ENCODE measurements at places on chromosomes 4 and X.

- no peak for DNase-seq
Observed at GRCh38 chrX:138856881-138857604, 145.5 kb upstream of the FGF13 start.

DNA sequence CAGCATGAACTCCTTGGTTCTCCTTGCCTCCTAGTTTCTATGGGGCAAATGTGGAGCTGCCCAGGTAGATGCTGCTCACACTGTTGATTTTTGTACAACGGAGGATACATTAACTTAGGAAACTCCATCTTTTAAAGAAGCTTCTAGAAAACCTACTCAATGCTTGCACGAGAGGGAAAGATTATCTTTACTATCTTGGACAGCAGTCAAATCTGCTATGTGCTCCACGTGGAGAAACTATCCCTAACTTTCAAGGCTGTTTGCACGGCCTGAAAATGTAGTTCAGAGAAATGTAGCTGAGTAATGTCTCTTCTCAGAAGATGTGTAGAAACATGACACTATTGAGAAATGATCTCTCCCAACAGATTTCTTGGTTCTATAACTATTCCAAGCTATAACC is 1530.9 kb upstream of the PABPC4L start:
- DNase-seq, result no peak

DNA sequence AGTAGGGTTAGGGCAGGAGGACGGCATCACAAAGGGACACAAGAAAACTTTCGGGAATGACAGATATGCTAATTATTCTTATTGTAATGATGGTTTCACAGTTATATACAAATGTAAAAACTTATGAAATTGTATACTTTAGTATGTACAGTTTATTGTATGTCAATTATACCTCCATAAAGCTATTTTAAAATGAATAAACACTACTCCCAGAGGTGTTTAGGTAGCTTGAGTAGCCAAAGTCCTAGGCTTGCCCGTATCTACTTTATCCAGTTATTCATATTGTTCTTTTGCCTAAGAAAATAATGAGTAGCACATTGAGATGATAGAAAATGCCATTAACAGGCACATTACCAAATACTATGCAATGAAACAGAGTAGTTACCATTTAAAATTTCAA is 43.0 kb downstream of the RPS6KA6 start:
- DNase-seq, result no peak

DNA sequence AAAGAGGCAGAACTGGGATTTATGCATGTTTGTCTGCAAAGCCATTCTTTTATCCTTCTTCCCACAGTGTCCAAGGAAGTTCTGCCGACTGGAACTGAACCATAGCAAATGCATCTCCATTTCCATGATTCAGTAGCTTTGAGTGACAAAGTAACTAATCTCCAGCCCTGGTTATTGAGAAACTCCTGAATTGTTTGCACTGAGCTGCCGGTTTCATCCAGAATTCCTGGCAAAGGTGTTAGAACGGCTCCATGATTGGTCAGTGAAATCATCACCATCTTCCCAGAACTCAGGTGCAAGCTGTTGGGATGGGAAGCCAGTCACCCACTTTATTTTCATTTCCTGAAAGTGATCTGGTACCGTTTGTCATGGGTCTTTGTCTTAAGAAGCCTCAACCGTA is 47.0 kb upstream of the SLC34A2 start:
- DNase-seq, result no peak

DNA sequence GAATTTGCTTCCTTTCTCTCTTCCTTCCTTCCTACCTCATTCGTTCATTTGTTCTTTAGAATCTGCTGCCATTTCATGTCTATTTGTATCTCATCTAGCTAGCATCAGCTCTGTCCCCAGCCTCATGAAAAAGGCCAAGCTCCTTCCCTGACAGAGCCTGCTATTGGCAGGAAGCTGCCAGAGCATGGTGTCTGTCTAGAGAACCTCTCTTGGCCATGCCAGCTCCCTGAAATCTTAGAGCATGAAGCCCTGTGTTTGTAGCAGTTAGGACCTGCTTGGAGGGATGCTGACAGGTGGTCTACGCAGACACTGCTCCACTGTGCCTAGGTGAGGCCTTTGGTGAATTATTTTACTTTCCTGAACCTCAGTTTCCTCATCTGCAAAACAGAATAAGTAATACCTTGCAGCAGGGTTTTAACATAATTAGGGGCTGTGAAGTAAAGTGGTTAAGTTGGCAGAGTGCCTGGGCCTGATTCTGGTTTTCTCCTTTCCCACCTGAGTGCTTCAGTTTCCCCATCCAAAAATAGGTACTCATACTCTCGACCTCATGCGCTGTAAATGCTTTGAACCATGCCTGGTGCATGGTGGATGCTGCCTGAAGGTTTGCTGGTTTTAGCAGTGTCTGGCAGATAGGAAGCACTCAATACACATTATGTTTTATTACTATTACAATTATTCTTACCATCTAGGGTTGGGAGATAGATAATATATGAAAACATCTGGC is 4.7 kb downstream of the PTTG2 start:
- no peak for DNase-seq

- no peak for DNase-seq
Observed at GRCh38 chrX:30170900-30171299, 44.5 kb upstream of the MAGEB2 start.

DNA sequence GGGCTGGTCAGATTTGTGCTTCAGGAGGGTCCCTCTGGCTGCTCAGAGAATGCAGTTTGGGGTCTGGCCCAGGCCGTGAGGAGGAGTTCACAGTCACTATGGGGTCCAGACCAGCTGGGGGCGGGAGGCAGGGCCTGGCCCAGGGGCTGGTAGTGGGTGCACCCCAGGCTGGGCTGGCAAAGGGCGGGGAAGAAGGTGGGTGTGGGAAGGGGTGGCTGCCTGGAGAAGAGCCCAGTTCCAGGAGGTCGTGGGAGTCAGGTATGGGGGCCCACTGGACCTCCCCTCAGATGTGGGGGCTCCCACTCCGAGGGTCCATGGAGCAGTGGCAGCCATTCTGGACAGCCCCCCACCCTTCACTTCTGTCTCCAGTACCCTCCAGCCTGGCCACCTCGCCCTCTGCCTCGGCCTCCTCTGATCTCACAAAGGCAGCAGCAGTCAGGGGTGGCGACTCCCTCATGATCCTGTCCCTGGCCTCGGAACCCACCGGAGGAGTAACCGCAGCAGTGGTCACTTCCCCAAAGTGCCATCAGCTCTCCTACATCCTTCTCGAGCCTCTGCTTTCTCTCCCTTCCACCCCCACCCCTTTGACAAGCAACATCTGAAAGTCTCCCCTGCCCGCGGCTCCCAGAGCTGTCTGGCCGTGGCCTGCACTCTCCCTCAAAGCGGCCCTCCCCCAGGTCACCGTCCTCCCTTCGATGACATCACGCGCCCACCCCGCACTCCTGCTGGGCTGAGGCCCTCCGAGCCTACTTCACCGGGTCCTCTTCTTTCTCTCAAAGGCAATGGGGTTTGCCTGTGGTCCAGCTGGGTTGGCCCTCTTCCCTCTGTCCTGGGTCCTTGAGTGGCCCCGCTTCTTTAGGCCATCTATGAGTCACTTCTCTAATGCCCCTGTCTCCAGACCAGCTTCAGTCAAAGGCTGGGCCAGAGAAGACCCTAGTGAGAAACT is 1.7 kb upstream of the SLC6A8 start:
- no peak for DNase-seq

GRCh38 chr4:73902038-73902637 is 32.9 kb downstream of the CXCL1 start:
- DNase-seq, result no peak

- no peak for DNase-seq
Observed at GRCh38 chrX:136046295-136047015, 61.2 kb downstream of the SLC9A6 start.

DNA sequence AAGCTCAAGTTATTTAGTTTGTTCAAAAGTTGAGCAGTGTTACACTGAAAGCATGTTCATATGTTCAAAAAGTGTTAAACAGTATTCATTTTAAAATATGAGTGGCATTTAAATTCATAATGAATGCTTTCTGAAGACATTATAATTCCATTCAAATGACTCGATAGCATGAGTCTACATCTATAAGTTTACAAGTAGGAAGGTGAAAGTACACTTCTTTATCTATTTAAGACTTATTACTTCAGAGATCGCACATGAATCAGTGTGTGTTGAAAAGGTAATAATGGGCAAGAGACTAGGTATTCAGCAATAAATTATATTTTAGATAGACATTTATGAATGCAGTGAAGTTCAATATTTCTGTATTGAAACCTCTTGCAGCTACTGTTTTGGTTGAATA is 456.1 kb downstream of the GRXCR1 start:
- DNase-seq, result no peak

GRCh38 chr4:41460641-41461040 is 77.3 kb upstream of the LIMCH1 start:
- DNase-seq, result no peak

DNA sequence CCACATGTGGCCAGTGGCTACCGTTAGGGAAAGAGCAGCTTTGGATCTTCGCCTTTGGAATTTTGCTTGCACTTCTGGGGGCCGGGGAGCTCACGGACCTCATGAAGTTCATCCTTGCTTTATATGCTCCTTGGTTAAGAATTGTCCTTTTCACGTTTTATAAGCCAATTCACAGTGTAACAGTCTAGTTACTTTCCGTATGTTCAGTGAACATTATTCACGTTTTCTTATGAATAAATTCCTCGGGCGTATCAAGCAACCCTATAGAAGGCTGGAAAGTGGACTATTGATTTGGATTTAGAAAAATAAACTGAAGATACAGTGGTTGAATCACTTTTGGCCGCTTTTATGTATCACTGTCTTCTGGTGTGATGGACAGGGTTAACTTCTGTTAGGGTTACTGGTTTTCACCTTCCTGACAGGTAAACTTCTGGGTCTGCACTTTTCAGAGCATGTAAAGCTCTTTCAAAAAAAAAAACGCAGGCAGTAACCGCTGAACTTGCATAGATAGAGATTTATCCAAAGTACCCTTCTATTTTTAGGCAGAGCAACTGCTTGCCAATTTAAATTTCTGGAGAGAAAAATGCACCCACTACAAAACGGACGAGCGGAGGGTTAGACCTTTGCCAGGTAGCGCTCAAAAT is 569 bp upstream of the PDLIM5 start:
- DNase-seq, result no peak

GRCh38 chr4:4599481-4600275 is 57.8 kb upstream of the STX18 start:
- DNase-seq, result no peak

DNA sequence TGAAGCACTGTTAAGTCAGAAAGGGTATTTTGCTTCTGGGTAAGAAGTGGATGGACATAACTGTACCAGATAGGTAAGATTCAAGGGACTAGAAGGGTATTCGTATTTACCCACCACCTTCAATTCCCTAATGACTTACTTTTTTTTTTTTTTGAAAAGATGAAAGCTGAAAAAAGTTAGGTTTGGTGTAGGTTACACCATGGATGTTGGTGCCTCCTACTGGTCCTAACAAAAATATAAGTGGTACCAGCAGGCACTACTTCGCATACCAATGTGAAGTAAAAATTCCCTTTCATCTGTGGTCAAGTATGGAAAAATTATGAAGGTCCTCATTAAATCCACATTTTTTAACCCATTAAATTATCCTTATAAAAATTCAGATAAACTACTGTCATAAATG is 7.2 kb downstream of the ANKRD17 start:
- no peak for DNase-seq

DNA sequence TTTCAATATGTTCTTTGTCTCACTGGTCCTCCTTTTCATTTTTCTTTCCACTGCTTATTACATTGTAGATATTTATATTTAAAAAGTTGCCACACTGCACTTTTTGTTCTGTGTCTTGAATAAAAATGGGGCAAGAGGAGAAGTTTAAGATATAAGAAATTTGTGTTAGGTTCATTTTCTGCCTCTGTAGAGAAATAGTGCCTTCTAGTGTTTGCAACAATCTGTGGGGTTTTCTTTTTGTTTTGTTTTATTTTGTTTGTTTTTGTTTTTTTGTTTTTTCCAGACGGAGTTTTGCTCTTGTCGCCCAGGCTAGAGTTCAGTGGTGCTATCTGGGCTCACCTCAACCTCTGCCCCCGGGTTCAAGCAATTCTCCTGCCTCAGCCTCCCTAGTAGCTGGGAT is 20.1 kb upstream of the SMIM14 start:
- no peak for DNase-seq

DNA sequence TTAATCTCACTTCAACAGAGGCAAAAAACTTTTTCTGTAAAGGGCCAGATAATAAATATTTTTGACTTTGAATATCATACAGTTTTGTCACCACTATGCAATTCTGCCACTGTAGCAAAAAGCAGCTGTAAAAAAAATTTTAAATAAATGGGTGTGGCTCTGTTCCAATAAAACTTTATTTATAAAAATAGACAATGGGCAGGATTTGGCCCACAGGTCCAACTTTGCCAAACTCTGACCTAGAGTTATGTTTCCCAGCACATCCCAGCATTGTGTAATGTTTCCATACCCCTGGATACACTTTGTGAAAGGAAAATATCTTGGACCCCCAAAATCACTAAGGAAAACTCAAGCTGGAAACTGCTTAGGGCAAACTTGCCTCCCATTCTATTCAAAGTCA is 94.9 kb upstream of the USP38 start:
- no peak for DNase-seq

DNA sequence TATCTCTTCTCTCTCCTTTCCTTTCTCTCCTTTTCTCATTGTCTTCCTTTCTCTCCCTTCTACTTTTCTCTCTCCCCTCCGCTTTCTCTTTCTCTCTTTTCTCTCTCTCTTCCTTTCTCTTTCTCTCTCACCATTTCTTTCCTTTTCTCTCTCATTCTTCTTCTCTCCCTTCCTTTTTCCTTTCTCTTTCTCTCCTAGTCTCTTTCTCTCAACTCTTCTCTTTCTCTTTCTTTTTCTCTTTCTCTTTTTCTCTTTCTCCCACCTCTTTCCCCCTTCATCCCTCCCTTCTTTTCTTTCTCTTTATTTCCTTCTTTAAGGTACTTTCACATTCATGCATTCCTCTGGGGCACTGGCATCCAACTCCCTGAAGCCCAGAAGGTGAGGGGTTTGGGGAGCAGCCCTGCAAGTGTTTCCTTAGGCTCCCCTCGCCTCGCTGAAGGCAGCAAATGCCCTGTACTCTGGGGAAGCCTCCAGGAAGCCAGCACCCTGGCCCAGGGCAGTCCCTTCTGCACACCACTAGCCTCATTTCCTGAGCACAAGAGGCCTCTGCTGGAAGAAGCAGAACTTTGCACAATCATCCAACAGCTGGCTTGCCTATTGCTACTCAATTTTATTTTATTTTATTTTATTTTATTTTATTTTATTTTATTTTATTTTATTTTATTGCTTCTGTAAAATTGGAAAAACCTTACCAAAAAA is 124.2 kb downstream of the NFKB1 start:
- peak; percentile 67 for DNase-seq
